ENCODE measurements at places on chromosomes 13 and 19.

DNA sequence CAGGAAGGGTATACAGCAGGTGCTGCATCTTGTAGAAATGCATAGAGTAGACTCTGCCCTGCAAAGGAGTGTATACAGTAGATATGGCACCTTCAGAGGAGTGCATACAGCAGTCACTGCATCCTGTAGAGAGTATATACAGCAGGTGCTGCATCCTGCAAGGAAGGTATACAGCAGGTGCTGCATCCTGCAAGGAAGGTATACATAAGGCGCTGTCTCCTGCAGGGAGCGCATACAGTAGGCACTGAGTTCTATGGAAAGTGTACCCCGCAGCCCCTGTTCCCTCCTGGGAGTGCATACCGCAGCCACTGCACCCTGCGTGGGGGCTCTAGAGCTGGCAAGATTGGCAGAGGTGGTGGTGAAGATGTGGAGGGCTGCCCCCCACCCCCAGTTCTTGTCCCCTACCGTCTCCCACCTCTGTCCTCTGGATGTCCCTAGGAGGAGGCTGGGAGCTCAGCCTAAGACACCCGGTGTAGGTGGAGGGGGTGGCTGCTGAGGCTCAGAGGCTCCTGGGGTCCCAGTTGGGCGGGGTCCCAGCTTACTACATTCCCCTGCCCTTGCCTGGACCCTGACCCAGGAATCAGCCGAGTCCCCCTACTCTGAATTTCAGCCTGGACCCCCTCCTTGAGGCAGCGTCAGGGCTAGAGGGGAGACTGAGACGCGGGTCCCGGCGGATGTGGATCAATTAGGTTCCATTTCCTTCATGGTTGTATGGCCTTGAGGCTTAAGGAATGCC lies 2.3 kb upstream of the ADAMTSL5 start:
- no peak for DNase-seq

- no peak for DNase-seq
Observed at GRCh38 chr19:21850656-21851255, 14.8 kb upstream of the ZNF43 start.

GRCh38 chr19:35592226-35592625 lies 6.3 kb downstream of the PMIS2 start:
- no peak for DNase-seq

GRCh38 chr13:22232186-22232585 lies 561.3 kb downstream of the FGF9 start:
- DNase-seq, result no peak

DNA sequence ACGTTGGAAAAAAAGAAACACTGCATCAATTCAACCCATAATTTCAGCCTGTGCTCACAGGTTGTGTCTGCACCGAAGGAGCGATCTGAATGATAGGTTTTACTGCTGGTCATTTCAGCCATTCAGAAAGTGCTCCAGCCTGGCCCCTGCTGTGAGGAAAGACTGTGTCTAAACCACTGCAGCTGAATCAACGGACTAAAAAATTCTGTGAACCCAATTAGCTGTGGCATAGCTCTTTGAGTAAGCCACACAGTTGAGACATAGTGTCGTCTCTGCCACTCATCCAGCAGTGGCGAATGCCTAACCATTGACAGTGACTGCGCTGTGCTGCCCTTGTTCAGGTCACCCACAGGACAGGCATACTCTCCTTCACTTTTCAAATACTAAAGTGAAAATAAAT lies 179.8 kb downstream of the COG6 start:
- no peak for DNase-seq

- DNase-seq, result no peak
Observed at GRCh38 chr19:14843169-14843568, 5.6 kb downstream of the OR7A10 start.

DNA sequence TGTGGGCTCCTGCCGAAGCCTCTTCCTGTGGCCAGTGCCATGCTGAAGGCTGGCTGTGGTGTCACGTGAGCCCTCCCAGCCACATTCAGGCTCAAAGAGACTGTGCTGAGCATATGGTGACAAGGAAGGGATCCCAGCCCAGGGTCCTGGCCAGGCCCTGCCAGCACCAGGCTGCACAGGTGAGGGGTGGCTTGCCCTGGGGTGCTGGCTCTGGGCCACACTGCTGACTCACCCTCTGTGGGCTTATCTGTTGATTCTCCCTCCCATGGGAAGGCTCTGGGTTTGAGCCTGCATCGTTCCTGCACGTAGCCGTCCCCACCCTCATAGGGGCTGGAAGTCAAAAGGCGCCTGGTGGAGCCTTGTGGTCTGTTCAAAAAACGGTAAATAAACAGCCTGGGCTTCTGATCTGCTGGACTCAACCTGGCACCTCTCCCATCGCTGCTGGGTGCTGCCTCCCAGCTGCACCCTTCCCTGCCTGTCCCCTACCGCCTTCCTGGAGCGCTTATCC lies 31.1 kb downstream of the DNM2 start:
- no peak for DNase-seq

- DNase-seq, result no peak
Observed at GRCh38 chr13:24910502-24911132, 146.6 kb downstream of the RNF17 start.

- DNase-seq, result no peak
Observed at GRCh38 chr13:78979349-78979748, 320.4 kb upstream of the OBI1 start.

DNA sequence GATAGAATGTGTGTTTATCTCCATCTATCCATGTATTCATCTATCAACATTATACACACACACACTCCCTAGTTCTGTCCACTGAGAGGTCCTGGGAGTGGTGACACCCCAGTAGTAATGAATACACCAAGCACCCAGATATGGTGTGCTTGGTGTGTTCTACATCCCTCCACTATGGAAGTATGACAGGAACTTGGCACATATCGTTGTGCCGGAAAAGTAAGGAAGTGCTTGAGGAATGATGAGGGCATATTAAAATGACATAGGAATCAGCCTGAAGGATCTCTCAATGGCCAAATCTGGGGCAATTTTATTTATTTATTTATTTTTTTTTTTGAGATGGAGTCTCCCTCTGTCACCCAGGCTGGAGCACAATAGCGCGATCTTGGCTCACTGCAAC lies 28.3 kb upstream of the FBXO17 start:
- DNase-seq, result no peak

- DNase-seq, result no peak
Observed at GRCh38 chr19:28305513-28305912, 907.4 kb downstream of the UQCRFS1 start.

DNA sequence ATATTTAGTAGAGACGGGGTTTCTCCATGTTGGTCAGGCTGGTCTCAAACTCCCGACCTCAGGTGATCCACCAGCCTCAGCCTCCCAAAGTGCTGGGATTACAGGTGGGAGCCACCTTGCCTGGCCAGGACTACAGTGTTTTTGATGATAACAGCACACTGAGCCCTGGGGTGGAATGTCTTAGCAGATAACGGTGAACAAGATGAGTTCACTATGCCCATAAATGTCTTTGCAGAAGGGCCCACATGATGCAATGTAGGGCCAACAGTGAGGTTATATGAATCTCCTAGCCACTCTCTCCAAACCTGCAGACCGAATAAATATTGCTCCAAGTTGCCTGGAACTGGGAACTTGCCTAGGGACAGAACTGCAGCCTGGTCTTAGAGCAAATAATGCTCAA lies 235.1 kb downstream of the COG6 start:
- no peak for DNase-seq

- no peak for DNase-seq
Observed at GRCh38 chr19:46394402-46394797, 19.0 kb downstream of the CCDC8 start.

- no peak for DNase-seq
Observed at GRCh38 chr13:74080762-74081161, 53.4 kb downstream of the KLF12 start.

GRCh38 chr19:13013649-13014048 lies 18.4 kb downstream of the NFIX start:
- DNase-seq, result no peak

DNA sequence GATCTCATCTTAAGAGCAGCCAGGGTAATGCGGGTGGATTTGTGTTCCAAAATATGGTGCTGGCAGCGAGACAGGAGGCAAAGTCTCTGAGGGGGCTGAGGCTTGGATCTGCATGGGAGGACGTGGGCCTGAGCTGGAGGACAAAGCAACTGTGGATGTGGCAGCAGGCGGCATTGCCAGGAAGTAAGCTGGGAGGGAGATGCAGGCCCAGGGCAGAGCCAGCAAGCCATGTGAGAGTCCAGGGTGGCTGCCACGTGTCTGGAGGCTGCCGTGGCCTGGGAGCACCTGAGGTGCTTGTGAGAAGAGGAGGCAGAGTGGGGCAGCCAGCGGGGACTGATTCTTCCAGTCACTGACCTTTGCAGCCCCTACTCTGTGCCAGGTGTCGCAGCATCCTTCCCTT lies 52.0 kb downstream of the DPF1 start:
- no peak for DNase-seq

GRCh38 chr13:98520674-98521449 lies 56.0 kb downstream of the STK24 start:
- no peak for DNase-seq

- DNase-seq, result no peak
Observed at GRCh38 chr19:51750400-51751094, 1.1 kb downstream of the FPR1 start.

DNA sequence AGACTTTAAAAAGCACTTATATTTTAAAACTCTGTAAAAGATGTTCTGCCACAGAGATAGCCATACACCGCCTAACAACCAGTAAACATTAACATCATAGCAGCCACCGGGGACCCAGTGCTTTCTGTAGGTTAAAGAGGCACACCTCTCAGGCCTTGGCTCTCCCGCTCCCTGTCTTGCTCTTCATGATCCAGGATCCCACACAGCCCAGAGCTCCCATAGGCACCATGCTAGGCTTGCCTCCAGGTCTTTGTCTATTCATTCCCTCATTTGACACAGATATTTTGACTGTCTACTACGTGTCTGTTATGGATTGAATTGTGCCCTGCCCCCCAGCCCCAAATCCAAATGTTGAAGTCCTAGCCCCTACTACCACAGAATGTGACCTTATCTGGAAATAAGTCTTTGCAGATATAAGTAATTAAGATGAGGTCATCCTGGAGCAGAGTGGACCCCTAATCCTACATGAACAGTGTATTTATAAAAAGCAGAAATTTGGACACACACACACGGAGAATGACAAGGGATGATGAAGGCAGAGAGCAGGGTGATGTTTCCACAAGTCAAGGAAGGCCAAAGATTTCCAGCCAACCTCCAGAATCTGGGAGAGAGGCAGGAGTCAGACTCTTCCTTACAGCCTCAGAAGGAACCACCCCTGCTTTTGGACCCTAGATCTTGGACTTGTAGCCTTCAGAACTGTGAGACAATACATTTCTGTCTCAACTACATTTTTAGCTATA lies 272.6 kb downstream of the DNAJC15 start:
- no peak for DNase-seq

DNA sequence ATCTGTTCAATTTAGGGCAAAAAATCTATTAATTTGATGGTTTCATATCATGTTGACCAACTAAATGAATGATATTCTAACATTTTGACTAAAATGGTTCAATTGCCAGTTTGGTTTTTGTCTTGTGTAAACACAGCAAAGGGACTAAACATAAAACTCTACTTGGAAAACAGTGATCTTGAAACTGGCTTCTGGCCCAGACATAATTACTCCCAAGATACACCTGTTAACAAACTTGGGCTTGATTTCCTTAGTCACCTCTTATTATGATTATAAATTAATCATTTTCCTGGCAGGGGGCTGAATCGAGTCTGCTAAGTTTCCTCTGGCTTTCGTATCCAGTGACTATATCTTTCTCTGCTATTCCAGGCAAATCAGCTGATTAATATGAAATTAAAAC lies 78.0 kb upstream of the OXGR1 start:
- DNase-seq, result no peak

DNA sequence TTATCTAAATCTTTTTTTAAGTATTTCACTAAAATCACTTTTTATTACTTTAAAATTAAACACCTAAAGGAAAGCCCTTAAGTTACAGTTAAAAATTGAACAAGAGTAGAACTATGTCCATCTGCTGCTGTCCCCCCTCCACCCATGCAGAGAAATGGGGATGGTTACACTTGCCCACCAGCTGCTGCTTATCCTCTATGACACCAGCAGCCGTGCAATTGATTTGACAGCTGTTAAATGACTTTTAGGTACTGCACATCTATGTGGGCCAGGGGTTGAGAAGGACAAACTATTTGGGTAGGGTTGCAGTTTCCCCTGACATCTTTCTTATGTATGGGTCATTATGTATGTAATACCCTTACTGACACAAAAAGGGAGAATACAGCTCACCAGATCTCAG lies 77.2 kb downstream of the TBC1D4 start:
- DNase-seq, result no peak

DNA sequence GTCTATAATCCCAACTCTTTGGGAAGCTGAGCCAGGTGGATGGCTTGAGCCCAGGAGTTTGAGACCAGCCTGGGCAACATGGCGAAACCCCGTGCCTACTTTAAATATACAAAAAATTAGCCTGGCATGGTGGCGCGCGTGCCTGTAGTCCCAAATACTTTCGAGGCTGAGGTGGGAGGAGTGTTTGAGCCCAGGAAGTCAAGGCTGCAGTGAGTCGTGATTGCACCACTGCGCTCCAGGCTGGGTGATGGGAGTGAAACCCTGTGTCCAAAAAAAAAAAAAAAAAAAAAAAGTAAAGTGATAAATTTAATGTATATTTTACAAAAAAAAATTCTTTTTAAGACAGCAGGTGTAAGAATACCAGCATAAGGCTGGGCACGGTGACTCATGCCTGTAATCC lies 17.6 kb downstream of the TMEM38A start:
- DNase-seq, result no peak

- no peak for DNase-seq
Observed at GRCh38 chr13:113048766-113049165, 56.8 kb upstream of the F7 start.

DNA sequence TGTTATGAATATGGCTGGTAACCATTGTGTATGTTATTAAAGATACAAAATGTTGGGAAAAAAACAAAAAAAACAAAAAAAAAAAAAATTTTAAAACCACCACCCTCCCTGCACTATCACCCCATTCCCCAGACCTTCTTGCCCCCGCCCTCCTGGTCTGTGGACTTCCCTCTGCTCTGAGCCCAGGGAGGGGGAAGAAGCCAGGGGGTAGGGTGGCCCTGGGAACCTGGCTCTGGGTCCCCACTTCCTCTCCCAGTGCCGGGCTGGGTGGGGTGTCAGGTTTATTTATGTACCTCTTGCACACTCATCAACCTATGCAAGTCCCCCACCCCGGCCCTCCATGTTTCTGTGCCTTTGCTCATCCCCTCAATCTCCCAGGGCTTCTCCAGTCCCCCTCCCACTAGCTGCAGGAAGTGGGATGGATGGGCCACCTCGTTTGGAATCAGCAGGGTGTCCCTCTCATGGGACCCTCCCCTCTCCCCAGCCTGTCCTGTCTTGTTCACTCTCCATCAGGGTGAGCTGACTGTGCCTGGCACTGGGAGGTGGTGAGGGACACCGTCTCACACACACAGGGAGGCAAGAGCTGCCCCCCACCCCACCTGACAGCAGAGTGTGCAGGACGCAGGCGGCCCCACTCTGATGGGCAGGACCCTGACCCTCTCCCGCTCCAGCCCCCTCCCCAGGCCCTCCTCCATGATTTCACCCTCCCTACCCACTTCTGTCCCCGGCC lies 5.9 kb downstream of the PAF1 start:
- DNase-seq, result no peak

- DNase-seq, result no peak
Observed at GRCh38 chr13:38606699-38607535, 80.0 kb upstream of the FREM2 start.
